NCI-H748 treated with DMSO at 0.1 percent for 48 hours (cell line): ENCODE measurements at places on chromosomes 2 and 18.

DNA sequence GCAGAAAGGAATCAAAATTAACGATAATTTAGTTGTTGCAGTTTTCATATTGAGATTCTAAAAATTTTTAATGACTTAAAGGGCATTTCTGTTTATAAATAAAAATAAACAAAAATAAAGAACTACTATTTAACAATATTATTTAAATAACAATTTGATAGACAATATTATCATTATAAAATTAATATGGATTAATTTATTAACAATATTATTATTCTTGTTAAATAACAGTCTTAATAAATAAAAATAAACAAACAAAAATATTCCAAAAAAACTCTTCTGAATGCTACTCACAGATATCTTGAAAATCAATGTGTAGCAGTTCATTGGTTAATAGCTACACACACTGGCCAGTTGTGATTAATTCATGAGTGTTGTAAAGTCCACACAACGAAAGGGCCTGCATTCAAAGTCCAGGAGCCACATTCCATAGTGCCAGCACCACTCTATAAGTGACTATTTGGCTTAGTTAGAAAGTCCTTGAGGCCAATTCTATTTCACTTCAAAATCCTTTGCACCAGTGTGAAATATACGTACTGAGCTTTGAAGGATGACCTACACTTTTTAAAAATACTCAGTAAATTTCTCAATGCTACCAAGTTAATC, 117.1 kb downstream of the ZNF521 start:
- no peak for DNase-seq

DNA sequence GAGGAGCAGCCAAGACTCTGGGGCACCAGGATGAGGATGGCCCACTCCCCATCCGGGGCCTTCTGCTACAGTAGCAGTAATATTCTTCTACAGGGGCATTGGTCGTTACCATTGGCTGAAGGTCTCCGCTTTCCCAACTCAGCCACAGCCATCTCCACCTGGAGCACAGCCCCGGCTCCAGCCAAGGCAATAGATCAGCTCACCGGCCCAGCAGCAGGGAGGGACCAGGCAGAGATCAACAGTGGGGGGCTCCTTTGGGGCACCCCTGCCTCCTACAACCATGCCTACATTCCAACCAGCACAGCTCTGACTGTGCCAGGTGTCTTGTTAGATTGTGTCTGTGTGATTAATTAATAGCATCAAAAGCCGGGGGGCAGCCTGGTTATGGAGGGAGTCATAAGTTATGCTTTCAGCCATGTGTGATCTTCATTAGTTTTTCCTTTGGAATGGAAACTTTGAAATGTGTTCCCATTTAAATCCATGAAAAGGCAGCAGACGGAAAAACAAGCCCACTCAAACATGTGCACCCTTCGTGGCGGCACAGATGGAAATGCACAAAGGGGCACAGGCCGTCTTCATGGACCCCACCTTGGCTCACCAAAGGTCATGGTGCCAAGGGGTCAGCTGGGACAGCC, 68.6 kb upstream of the BZW1 start:
- DNase-seq: no peak

DNA sequence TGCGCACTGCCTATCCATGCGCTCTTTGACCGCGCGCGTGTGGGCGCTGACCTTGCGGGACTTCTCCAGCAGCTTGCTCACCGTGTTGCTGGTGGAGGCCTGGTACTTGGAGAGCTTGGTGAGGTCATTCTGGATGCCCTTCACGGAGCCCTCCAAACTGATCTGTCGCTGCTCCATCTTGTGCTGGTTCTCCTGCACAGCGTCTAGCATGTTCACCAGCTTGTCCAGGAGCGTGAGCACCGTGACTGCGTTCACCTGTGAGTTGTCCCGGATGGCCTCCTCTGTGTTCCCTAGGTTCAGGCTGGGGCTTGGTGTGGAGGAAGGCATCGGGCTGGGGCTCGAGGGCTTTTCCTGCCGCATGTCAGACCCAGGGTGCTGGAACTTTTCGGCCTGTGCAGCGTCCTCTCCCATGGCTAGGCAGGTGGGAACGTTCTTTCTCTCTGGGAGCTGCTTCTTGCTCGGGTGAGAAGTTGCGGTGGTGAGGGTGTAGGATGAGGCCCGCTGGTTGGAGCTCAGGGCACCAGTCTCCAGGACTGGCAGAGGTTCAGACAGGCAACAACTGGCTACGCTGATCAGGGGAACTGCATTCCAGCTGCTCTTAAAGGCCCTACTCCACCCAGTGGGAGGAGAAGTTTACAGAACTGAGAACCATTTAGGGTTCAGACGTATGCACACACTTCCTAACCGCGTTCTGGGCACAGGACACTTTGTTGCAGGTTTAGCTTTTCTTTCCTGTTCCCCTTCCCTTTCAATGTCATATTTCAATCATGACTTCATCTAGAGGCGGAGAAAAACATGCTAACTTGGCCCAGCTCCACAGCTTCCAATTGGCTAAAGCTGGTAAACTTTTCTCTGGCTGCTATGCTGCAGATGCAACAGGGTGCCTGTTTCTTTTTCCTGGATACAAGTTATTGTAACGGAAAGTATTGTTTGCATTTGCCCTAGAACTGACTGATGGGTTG, at the start of gene CAVIN2:
Gene CAVIN2 (minus strand): TSS at position 574 of the 962 bp plus-strand sequence. CDS start 163 bp downstream, at position 411.
- no peak for DNase-seq

GRCh38 chr2:237016121-237016915, 69.4 kb upstream of the COPS8 start:
- no peak for DNase-seq

DNA sequence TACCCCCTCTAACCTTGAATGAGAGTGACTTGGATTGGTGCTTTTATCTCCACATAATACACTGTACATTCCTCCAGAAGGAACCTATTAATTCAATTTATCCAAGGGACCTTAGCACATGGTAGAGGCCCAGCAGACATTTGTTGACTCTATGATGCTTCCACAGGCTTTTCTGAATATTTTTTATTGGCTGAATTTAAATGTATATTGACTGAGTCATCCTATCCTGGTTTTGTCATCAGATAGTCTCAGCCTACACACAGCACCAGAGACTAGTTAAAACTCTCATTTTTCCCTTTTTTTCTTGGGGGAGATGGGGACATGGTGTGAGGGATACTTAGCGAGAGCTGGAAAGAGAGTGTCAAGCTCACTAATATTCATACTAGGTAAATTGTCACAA, 101.6 kb downstream of the LRRC30 start:
- DNase-seq: no peak

- no peak for DNase-seq
Observed at GRCh38 chr2:179263015-179263414, 1.6 kb downstream of the SESTD1 start.

DNA sequence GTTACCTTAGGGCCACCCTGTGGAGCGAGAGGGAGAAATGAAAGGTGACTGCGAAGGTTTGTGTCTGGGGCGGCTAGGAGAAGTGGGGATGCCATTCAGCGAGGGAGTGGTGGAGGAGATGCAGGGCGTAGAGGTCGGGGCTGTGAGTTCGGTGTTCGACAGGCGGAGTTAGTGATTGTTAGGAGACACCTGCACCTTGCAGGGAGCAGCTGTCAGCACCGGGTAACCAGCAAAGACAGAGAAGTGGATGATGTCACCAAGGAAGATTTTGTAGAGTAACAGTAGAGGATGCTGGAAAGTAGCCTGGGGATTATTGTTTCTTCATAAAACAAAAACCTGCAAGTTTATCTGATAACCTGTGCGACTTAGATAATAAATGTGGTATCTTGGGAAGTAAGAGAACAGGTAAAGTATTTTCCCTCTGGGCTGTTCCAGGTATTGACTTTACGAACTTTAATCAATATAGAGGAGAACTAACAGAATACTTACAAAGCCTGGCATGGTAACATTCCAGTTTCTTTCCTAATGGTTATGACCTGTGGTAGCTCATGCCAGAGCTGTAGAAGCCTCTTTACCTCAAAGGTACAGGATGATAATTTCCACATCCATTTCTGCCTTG, 63.8 kb downstream of the SPTBN1 start:
- no peak for DNase-seq
